ENCODE measurements at places on chromosomes 3 and 15.
A peak's percentile ranks its signal among the peaks of the same experiment; 100 is the strongest.

GRCh38 chr3:129161860-129162271 lies 1.0 kb upstream of the ISY1 start:
- DNase-seq: no peak

- no peak for DNase-seq
These were observed 24.1 kb downstream of the WDR48 start for GRCh38 chr3:39075910-39076309.

DNA sequence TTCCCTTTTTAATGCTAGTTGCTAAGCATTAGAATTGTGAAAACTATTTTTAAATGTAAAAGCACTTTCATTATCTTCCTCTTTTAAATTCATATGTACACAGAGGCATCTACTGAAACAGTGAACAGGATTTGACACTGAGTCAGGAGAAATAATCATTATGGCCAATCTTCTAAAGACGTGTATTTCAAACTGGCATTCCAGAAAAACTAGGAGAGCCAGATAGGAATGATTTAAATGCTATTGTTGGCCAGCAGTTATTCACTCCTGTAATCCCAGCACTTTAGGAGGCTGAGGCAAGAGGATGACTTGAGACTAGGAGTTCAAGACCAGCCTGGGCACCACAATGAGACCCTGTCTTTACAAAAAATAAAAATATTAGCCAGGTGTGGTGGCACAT lies 67.6 kb upstream of the RAP2B start:
- DNase-seq: no peak

- no peak for DNase-seq
These were observed 90.7 kb downstream of the NR2F2 start for GRCh38 chr15:96421178-96421601.

- DNase-seq: no peak
These were observed 9.5 kb upstream of the APBA2 start for GRCh38 chr15:28876131-28876844.

GRCh38 chr3:156609546-156609945 lies 54.6 kb upstream of the SSR3 start:
- no peak for DNase-seq

DNA sequence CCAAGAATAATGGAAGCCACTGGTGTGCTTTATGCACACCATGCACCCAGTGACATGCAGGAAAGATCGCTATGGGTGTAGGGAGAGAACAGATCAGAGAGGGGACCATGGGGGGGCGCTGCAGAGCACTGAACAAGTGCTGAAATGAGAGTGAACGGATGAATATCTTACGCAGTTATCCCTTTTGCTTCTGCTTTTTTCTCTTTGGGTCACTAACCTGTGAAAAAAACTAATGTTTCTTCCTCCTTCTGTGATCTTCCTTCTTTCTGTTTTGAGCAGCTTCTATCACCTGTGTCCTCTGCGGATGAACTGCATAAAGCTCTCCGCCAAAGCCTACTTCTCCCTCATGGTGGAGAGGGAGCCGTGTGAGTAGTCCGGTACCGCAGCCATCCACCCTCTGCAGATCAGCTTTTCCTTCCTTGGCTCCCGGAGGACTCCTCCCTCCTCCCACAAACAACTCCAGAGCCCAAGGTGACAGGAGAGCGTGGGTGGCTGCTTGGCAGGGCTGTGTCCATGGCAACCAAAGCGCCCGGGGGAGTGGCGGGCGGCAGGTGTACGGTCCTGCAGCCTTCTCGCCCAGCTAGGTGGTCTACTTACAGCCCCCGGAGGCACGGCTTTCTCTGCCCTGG lies 106.2 kb downstream of the DGKG start:
- DNase-seq: no peak

DNA sequence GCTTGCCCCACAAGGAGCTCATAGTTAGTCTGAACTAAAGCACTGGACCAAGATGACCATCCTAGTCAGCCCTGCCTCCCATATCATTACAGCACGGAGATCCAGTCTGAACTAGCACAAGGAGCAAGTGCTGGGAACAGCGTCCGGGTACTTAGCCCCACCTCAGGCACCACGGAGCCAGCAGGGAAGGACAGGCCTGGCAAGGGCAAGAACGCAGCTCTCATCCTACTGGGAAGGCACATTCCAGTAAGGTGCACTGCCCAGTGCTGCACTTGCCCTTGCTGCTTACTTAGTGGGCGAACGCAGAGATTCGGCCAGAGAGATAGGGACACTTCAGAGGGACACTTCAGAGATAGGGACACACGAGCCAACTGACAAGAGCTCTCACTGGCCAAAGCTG lies 27.6 kb downstream of the SEC61A1 start:
- no peak for DNase-seq

DNA sequence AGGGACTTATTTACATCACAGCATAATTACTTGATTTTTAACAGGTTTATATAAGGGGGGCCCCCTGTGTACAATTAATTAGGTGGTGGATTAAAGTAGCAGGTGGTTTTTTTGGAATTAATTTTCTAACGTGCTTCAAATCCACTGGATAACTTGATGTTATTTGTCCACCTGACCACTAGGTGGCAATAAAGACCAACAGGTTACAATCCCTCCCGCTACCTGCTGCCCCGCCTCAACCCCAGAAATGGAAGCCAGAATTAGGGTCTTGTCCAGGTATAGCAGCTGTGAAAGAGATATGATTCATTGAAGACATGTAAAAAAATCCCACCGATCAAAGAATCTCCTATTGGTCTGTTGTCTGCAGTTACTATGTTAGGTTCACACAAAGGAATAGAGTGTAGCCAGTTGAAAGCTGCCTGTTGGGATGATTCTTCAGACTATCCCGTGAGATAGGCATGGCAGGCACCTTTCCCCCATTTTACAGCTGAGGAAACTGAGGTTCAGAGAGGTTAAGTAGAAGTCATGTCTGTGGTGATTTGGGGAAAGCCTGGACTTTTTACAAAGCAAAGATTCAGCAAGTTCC lies 44.0 kb downstream of the MFSD1 start:
- peak; percentile 44 for DNase-seq

GRCh38 chr15:72358121-72358520 lies 17.7 kb downstream of the HEXA start:
- DNase-seq: no peak

DNA sequence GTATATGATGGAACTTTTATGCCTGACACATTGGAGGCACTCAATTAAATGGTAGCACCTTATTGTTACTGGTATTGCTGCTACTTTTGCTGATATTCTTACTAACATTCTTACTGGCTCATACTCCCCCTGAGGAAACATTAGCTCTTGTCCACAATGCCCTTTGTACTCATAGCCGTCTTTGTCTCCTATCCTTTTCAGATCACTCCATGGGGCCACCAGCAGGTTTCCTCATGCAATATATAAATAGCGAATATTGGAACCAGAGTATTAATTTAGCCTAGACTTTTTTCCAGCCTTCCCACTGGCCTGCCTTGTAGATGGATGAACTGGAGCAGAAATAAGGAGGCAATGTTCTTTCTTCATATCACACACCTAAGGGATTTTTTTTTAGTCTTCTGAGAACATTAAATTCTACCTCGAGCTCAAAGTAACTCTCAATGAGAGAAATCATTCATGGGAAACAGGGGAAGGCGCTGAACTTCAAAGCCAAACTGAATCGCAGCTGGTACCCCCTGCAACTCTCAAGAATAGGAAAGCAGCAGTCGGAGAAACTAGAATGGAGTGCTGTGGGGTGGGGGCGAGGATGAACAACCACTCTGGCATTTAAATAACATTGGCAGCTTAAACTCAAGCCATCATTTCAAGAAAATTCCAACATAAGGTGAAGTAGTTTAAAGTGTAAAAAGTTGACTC lies 300.3 kb downstream of the TAFA4 start:
- DNase-seq: no peak

GRCh38 chr3:17800232-17800631 lies 57.8 kb upstream of the TBC1D5 start:
- no peak for DNase-seq

GRCh38 chr3:98013411-98014267 lies 21.5 kb downstream of the GABRR3 start:
- DNase-seq: peak; percentile 11

- DNase-seq: no peak
These were observed 16.8 kb downstream of the AGTR1 start for GRCh38 chr3:148714521-148714920.

DNA sequence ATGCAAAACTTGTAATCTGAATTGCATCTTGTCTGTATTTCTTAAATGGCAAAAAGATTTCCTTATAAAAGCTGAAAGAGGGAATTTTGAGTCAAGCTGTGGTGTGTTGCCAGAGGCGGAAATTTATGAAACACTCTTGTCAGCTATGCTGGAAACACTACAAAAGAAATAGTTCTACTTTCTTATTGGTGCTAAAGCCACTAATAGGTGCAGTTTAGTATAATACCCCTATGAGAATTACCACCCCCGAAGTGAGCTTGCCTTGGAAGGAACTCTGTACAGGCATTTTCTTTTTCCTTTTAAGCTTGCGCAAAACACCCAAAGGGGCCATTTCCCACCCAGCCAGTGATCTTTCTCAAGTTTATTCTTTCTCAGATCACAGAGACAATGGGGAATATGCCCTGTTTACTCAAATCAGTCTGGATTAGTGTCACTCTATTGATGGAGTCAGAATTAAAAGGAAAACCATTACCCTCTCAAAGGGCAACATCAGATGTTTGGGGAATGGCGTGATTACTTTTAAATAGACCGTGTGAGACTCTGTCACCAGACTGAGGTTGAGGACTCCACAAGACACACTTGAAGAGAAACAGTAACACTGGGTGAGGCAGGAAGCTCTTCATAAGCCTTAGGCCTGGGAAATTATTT lies 166.0 kb downstream of the TP63 start:
- DNase-seq: no peak

- no peak for DNase-seq
These were observed 243.3 kb upstream of the COL8A1 start for GRCh38 chr3:99394831-99395778.

DNA sequence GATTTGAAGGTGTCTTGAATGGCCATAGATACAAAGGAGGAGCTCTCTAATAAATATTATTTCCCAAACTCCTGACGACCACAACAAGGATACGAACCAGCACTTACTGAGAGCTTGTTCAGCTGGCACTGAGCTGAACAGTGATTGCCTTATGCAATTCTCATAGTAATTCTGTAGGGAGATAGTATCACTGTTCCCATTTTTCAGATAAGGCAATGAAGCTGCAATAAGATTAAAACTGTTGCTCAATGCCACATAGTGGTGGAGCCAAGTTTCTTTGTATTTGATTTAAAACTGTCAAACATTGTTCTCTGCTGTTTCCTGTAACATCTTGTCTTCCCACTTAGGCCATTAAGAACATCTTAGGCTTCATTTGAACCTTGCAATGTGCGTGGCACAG lies 163.9 kb downstream of the RPLP1 start:
- DNase-seq: no peak

DNA sequence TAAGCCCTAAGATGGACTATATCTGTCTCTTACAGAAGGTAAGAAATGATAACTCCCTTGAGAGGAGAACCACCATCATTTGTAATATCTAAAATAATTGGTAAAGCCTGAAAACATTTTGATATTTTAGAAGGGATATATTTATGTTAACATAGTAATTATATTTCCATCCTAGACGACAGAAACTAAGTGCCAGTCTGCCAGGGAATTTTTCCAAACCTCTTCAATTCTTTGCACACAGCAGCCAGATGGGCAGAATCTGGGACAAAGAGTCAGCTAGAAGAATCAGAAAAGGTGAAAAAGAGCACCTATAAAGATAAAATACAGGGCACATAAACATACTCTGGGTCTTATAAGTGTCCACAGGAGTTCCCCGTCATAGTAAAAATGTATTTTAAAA lies 70.0 kb upstream of the CBLB start:
- DNase-seq: no peak

- DNase-seq: peak; percentile 1
These were observed 214.5 kb downstream of the ZIC4 start for GRCh38 chr3:147191795-147192385.

- DNase-seq: no peak
These were observed 5.5 kb downstream of the SHOX2 start for GRCh38 chr3:158100681-158101080.

GRCh38 chr3:171971919-171972514 lies 67.4 kb upstream of the FNDC3B start:
- DNase-seq: no peak

- DNase-seq: peak; percentile 55
These were observed 10.0 kb downstream of the GNAI2 start for GRCh38 chr3:50245831-50246516.

DNA sequence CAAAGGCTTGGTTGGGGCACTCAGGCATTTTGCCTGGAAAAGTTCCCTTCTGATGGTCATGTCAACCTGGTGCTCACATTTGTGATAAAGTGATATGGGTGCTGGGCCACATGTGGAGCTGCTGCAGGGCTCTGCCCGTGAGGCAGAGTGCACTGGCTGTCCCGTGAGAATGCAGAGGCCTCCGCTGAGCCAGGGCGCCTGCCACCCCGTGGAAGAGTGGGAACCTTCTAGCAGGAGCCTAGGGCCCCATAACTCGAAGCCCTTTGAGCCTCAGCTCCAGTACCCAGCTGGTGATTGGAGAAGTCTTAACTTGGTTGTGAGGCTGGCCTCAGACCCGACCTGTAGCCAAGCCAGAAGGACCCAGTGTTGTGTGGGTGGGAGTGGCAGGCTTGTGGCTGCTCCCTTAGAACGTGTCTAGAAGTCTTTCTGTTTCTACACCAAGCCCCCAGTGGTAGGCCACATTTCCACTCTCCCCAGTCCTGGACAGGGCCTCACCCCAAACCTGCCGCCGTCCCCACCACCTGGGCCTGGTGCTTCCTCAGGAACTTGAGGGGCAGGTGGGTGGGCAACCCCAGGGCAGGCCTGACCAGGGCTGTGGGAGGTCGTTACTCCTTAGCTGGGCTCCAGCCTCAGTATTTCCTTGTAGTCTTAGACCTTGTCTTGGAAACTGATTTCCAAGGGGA lies 19.7 kb downstream of the SEC61A1 start:
- DNase-seq: no peak

GRCh38 chr15:40844696-40845030 lies 815 bp downstream of the SPINT1 start:
- no peak for DNase-seq

- no peak for DNase-seq
These were observed 311.7 kb downstream of the VPS13C start for GRCh38 chr15:61748529-61748928.

DNA sequence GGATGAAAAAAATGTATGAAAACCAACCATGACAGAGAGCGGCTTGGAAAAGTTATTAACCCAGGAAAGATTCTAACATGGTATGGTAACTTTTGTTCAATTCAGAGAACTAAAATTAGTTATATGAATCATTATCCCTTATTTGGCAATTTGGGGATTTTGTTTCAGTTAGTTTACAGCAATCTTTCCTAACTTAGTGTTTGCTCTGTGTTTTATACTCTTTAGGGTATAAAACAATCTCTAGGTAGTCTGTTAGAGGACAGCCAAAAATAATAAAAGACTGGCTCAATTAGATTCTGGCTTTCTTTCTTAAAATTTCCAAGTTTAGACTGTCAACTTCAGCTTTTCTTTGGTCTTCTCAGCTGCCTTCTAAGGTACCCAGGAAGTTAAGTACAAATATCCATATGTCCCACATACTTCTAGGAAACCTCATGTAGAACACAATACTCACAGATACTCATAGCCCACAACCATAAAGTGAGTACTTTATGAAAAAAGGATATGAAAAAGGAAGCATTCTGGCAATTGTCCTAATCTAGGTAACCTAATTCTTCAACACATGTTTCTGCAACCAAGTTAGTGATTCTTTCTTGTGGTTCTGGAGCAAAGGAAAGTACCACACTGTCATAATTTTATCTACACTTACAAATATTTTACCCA lies 849.3 kb downstream of the ROBO1 start:
- no peak for DNase-seq

Data from SHP77 treated with DMSO at 0.1 percent for 48 hours (cell line).